ENCODE measurements at places on chromosomes 2 and 18.
A peak's percentile ranks its signal among the peaks of the same experiment; 100 is the strongest.

DNA sequence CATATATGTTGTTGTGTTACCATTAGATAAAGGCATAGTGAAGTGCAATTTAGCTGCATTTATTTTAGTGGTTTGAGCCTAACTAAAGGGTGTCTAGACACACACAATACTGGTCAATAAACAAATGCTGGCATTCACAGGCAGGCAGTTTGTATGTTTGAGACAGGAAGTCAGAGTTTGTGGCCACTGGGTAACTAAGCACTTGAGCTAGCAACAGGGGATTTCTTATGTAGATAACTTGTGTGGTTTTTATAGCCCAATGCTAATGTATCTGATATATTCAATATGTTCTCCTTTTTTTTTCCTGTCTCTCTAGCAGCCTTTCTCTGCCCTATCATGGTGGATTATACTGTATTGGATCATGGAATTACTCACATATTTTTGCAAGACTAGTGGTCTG is 38.1 kb downstream of the LRRTM4 start:
- peaks cover 2% of the 10 kb centered on the region for H3K4me1 ChIP-seq
- no peak for DNase-seq
- H3K27ac ChIP-seq: no peak overlapping the region
- no peak overlapping the region for H3K4me3 ChIP-seq

- no peak for DNase-seq
- no peaks in the 10 kb centered on the region for H3K36me3 ChIP-seq
- no peak overlapping the region for H3K4me3 ChIP-seq
- H3K27me3 ChIP-seq: no peaks in the 10 kb centered on the region
These were observed 677.7 kb upstream of the CELF4 start for GRCh38 chr18:38243291-38243690.

DNA sequence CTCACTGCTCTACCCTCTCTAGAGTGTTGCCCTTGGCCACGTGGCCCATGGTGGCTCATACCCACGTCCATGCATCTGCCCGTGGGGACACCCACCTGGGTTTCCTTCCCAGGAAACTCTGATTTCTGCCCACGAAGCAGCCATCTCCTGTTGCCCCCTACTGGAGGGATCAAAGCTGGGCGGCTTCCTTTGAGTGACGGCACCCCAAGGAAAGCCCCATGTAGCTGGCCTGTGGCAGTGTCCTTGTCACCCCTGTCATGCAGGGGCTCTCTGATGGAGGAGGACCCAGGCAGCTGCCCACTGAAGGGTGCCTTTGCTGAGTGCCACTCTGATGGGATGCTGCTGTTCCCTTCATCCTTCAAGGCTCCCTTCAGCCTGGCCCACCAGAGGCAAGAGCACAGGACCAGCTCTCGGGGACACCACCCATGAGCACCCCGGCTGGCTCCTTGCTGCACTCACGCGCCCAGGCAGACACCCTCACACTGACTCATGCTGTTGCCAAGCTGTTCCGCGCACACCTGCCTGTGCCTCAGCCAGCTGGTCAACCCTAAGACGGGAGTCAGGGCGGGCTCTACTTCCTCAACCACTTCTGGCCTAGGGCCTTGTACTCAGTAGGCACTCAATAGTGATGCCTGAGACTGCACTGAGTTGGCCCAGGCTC is 101.1 kb downstream of the CTIF start:
- peaks cover 5% of the 10 kb centered on the region for H3K4me1 ChIP-seq
- no peaks in the 10 kb centered on the region for H3K36me3 ChIP-seq
- H3K27me3 ChIP-seq: no peaks in the 10 kb centered on the region
- no peak overlapping the region for H3K4me3 ChIP-seq
- no peak for DNase-seq

- no peak overlapping the region for H3K27ac ChIP-seq
- H3K27me3 ChIP-seq: no peaks in the 10 kb centered on the region
- peaks cover 3% of the 10 kb centered on the region for H3K36me3 ChIP-seq
- H3K4me1 ChIP-seq: peaks cover 4% of the 10 kb centered on the region
- no peak for DNase-seq
These were observed 192.2 kb downstream of the TTC32 start for GRCh38 chr2:19709553-19709952.

GRCh38 chr2:221716426-221717303 is 144.6 kb upstream of the EPHA4 start:
- no peak for DNase-seq
- H3K4me3 ChIP-seq: no peak overlapping the region
- peaks cover 2% of the 10 kb centered on the region for H3K36me3 ChIP-seq
- peaks cover 16% of the 10 kb centered on the region for H3K4me1 ChIP-seq
- H3K27me3 ChIP-seq: no peaks in the 10 kb centered on the region
- H3K27ac ChIP-seq: peak overlapping the region; percentile 59

- H3K4me1 ChIP-seq: no peaks in the 10 kb centered on the region
- no peaks in the 10 kb centered on the region for H3K36me3 ChIP-seq
- H3K27ac ChIP-seq: no peak overlapping the region
- H3K27me3 ChIP-seq: peaks cover 7% of the 10 kb centered on the region
- no peak for DNase-seq
- H3K4me3 ChIP-seq: no peak overlapping the region
These were observed 14.1 kb upstream of the MEX3C start for GRCh38 chr18:51211552-51211951.
